Left lung (tissue), 14 donors: ENCODE measurements at places on chromosomes 3 and 15. TPM values are rescaled to one million over a fixed set of nuclear protein-coding genes. Genes with fewer than 3 reads are reported as not detected.

DNA sequence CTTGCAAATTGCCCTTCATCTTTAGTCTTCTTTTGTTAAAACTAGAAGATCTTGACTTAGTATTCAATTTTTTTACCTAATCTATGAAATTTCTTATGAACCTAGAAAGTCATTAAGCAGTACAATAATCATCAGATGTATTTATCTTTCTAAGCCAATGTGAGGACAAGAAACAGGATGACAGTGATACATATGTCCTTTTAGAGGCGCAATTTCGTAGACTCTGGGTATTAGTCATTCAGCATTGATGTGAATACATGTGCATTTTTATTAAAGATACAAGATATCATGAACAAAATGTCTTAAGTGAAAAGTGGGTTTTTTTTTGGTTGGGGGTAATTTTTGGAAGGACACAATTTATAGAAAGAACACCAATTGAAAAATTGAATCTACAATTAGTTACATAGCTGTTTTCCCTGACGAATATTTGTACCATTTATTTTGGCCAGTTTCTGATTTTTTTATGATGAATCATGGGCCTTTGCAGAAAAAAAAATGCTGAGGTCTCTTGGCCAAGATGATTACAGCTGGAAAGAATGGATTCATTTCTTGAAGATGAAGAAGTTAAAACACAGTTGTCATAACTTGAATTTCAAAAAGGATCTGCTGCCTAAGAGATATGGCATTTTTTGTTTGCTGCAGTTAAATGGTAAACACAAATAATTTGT, 48.9 kb upstream of the AGTR1 start:
- no peak for DNase-seq

DNA sequence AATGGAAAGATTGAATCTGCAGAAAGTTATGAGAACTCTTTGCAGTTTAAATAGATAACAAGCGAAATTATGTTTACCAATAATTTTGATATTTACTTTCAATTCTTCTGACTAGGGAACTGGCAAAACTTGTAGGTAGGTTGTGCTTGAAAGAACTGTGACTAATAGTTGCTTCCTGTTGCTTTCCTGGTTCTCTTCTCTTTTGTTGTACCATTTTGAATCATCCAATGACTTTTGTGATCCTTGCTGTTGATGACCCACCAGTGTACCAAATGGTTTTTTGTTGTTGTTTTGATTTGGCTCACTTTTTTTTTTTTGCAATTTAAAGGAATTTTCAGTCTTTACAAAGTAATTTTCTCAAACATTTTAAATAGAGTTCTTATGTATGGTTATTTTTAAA, 64.9 kb upstream of the DCBLD2 start:
- DNase-seq, result no peak

GRCh38 chr15:95558131-95558530, 772.4 kb upstream of the NR2F2 start:
- DNase-seq, result no peak

DNA sequence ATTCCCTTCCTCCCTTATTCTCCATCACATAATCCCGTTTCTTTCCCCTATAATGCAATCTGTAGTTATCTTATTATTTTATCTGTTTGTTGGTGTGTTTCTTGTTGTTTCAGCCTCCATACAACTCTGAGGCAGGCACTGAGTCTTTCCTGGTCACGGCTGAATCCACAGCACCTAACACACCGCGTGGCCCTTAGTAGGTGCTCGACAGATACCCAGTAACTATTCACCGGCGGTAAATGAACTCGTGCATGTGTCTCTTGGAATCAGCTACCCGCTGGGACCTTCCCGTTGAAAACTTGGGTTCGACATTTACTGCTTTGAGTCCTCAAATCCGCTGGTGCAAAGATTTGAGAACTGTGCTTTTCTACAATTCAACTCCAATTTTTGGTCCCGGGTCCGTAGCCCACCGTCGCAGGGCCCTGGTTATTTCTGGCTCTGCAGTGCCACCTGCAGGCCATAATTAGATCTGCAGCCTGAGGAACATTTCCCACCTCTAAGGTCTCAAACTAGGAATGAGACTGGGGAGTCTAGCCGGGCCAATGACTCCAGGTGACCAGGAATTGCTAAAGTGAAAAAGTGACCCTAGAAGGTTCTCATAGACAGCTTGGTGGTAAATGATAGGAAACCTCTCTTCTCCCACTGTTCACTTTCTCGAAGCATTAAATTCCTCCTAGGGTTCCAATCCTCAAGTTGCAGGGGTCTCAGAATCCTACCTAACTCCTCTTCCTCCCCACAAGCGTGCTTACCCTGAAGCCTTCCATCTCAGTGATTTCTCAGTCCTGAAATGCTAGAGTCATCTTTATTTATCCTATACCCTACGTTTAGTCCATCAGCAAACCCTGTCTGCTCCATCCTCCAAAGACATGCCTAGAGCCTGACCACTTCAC, 40.0 kb upstream of the TRH start:
- peak; percentile 29 for DNase-seq

DNA sequence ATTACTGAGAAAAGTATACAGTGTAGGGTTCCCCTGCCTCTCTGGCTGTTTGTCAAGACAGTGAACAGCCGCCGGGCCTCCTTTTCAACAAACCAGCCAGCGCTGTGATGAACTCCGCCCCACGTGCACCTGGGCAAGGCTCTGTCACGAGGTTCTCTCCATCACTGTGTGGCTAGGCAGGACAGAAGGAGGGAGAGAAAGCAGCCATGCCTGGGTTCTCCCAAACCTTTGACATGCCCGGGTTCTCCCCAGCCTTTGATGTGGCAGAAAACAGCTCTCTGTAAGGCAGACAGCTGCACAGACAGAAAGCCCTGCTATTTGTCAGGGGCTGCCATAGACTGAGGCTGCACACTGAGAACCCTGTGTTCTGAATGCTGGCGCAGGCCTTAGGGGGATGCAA, 101.4 kb upstream of the TRPM1 start:
- DNase-seq, result no peak

DNA sequence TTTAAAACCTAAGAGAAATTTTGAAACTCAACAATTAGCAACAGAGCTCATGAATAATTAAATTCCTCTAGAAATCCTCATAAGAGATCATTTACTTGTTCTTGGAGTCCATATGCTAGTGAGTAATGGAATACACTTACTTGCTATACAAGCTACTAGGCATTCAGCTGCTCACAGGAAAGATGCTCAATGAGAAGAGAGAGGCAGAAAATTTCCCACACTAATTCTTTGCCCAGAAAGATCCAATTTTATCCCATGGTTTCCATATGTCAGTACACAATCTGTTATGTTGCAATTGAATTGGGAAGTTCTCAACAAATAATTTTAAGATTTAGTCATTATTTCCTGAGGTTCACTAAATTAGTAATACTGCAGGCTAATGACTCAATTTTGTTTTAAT, 310.4 kb downstream of the RYR3 start:
- DNase-seq, result no peak

DNA sequence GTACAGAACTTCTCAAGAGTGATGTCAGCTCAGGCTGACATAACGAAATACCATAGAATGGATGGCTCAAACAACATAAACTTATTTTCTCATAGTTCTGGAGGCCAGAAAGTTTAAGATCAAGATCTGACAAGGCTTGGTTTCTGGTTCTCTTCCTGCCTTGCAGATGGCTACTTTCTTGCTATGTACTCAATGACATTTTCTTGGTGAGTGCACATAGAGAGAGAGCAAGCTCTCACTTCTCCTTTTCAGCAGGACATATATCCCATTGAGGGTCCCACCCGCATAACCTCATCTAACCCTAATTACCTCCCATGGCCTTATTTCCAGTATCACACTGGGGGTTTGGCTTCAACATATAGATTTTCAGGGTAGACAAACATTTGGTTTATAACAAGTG, 1072.1 kb downstream of the PLOD2 start:
- DNase-seq, result no peak

DNA sequence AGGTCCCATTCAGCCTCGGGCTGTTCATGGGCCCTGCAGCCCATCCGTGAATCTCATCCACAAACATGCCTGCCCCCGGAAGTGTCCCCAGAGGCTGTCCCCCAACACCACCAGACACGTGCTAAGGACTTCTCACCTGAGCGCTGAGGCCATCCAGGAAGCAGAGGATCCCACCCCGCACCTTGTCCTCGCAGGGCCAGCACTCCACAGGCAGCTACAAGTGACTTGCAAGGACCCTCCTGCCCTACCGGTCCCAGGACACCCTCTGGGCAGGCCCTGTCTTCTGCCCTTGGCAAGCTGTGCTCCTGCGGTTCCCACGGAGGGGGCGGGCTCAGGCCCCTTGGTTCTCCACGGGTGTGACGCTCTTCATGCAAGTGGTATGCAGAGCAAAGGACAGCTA, 146.0 kb downstream of the NUP210 start:
- DNase-seq, result no peak

DNA sequence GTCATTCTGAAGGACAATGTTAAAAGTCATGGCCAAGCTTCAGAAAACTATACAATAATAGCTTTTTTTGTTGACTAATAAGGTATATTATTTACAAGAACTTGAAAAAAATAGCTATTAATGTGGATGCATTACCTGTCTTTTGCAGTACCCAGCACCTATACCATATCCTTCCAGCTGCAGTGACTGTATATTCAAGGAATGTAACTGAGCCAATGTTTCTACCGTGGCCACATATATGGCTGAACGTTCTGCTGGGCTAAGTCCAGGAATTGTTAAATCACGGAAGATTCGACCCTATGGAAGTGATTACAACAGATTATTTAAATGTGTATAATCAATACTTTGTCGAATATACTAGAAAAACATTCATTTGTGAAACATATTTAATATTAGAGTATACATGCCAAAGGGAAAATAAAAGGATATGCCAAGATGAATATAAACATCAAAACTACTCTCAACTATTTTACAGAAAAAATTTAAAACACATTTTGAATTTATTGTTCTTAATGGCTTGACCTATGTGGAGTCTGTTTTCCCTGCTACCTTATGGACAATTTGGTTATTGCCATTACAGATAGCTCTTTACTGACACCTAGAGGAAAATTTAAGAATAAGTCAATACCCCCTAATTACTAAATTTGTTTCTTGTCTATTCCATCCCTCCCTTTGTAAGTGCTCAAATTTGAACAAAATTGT, 17.6 kb downstream of the ACAD11 start:
- no peak for DNase-seq

GRCh38 chr3:188170461-188171459, 16.8 kb downstream of the LPP start:
- DNase-seq, result no peak

GRCh38 chr15:57827021-57827420, 120.5 kb downstream of the POLR2M start:
- DNase-seq, result no peak

DNA sequence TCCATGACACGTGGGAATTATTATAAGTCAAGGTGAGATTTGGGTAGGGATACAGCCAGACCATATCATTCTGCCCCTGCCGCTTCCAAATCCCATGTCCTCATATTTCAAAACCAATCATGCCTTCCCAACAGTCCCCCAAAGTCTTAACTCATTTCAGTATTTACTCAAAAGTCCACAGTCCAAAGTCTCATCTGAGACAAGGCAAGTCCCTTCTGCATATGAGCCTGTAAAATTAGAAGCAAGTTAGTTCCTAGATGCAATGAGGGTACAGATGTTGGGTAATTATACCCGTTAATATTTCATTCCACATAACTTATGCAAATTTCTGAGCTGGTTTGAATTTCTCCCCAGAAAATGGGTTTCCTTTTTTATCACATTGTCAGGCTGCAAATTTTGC, 47.7 kb downstream of the RNF111 start:
- no peak for DNase-seq

TPRG1 gene
- total RNA-seq, result 12.8 TPM

AGTR1 gene
- 7.2 TPM for total RNA-seq

KLF13 gene
- 110 TPM for total RNA-seq

CCPG1 gene
- total RNA-seq, result 98.0 TPM

CLDN16 gene
- total RNA-seq, result 1.1 TPM

GOLGA8T gene
- not detected for total RNA-seq

MYO5C gene
- 89.2 TPM for total RNA-seq

CCR2 gene
- total RNA-seq, result 27.0 TPM
